Caudate nucleus (tissue), 63 donors: ENCODE measurements at places on chromosomes 5 and 9.

DNA sequence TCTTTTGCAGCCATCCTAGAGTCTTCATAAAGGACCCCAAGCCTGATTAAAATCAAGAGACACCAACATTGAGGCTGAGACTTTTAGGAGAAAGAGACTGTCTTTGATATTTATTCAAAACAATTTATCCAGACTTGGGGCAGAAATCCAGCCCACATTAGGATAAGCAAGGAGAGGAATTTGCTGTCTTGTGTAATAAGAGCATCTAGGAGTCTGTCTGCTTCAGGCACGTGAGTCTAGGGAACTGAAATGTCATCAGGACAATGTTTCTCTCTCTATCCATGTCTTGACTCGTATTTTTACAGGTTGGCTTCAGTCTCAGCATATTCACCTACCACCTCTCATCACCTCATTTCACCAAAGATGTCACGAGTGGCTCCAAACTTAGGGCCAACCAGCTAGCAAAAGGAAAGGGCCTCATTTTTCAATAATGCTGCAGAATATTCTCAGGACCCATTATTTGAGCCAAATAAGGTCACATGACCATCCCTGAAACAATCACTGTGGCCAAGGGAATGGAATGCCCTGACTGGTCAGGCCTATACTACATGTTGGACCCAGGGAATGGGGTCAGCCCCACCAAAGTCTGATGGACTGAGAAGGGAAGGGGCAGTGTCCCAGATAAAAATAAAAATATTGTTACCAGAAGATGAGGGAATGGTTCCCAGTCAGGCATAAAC is 70.3 kb upstream of the SAP30L start:
- no peak for DNase-seq

DNA sequence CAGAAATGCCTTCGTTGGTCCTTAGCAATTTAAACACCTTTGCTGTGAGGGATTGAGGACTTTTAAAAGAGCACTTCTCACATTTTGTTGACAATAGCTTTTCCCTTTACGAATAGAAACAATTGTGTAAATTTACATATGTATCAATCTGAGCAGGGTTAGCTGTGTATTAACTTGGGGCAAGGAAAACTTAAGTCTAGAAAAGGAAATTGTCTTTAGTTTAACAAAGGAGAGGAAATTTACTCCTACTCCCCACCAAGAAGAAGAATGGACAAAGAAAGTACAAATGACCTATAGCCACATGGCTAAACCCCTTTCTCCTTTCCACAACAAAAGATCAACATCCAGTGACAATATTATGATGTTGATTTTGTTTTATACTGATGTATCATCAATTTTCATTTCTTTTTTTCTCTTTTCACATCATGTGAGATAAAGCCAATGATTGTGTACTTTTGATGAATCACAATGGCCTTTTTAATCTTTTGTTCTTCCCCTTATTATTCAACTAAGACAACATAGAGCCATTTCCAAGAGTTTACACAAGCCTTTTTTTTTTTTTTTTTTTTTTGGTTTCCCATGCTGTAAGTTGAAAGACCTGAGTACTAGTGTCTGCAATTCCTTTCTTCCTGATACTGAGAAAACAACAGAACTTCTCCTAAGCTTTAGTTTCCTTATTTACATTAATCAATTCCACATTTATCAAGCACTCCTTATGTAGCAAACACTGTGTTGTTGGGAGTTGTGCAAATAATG is 19.0 kb downstream of the FOXB2 start:
- no peak for DNase-seq

- DNase-seq, result no peak
These were observed 1.2 kb upstream of the PCDHGA5 start for GRCh38 chr5:141362719-141363118.

- DNase-seq, result no peak
These were observed 455.7 kb upstream of the NUDT12 start for GRCh38 chr5:104018299-104018698.

- DNase-seq, result no peak
These were observed 60.9 kb upstream of the UBAC1 start for GRCh38 chr9:136021872-136022681.

GRCh38 chr9:129221233-129221632 is 43.2 kb upstream of the IER5L start:
- DNase-seq, result no peak

DNA sequence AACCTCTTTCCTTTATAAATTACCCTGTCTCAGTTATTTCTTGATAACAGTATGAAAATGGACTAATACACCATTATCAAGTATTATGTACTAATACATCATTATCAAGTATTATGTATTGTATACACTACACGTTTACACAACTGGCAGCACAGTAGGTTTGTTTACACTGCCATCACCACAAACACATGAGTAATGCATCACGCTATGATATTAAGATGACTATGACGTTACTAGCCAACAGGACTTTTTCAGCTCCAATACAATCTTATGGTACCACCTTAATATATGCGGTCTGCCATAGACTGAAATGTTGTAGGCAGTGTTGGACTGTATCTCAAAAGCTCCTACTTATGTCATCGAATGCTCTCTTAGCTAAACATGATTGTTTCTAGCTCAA is 28.2 kb downstream of the PRELID2 start:
- DNase-seq, result no peak

- no peak for DNase-seq
These were observed 63.8 kb downstream of the PDZD2 start for GRCh38 chr5:31702712-31703111.

DNA sequence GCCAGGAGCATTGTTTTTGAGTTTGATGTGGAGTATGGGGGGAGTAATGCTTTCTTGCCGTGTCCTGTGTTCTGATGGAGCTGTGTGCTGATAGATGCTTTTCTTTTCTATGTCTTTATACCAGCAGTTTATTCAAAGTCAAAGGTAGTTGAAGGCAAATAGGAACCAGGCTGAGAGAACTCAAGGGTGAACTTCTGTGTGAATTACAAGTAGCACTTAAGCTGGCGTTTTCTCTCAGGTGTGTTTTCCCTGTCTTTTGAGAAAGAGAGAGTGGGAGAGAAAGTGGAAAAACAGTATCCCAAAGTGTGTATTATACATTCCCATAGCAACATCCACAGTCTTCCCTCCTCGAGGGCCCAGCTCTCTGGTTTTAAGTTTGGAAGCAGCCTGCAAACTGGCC is 1.5 kb downstream of the TNFAIP8 start:
- DNase-seq, result no peak

DNA sequence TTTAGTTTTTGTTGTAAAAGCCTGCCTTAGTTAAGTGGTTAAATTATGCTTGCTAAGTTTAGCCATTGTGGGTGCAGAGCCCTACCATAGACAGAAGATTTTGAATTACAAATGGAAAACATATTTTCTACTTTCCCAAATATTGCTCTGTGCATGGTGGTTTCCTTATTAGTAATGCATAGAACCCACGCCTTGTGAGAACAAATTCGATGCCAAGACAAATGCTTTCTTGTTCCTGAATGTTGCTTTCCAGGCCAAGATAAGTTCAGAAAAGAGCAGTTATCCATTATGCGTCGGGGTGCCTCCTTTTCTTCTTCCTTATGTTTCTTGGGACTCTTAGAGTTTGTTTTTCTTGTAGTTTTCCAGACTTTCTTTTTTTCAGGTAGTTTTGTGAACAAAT is 31.0 kb upstream of the GARNL3 start:
- DNase-seq, result no peak

DNA sequence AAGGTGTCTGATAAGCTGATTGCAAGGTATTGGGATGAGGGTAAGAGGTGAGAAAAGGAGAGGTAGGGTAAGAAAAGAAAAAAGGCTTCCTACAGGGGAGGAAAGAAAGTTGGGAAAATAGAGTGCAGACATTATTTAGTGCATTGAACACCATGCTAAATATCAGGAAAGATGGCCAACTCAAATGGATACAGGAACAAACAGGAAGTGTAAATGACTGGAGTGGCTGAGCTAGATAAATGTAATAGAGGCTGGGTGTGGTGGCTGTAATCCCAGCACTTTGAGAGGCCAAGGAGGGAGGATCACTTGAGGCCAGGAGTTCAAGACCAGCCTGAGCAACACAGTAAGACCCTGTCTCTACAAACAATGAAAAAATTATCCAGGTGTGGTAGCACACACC is 32.2 kb downstream of the OTP start:
- no peak for DNase-seq

GRCh38 chr5:132342291-132343180 is 27.0 kb upstream of the SLC22A5 start:
- no peak for DNase-seq

DNA sequence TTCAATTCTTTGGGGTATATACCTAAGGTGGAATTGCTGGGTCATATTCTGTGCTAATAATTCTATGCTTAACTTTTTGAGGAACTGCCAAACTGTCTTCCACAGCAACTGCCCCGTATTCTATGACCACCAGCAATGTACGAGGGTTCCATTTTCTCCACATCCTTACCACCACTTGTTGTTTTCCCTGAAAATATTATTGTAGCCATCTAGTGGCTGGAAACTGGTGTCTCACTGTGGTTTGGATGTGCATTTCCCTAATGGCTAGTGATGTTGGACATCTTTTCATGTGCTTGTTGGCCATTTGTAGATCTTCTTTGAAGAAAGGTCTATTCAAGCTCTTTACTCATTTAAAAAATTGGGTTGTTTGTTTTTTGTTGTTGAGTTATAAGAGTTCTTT is 30.7 kb downstream of the MSX2 start:
- DNase-seq, result no peak

GRCh38 chr5:133232011-133232410 is 180.2 kb downstream of the HSPA4 start:
- no peak for DNase-seq

DNA sequence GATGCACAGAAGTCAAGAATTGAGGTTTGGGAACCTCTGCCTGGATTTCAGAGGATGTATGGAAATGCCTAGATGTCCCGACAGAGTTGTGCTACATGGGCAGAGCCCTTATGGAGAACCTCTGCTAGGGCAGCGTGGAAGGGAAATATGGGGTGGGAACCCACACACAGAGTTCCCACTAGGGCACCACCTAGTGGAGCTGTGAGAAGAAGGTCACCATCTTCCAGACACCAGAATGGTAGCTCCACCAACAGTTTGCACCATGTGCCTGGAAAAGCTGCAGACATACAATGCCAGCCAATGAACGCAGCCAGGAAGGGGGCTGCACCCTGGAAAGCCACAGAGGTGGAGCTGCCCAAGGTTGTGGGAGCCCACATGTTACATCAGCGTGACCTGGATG is 104.5 kb downstream of the STK32A start:
- DNase-seq, result no peak

DNA sequence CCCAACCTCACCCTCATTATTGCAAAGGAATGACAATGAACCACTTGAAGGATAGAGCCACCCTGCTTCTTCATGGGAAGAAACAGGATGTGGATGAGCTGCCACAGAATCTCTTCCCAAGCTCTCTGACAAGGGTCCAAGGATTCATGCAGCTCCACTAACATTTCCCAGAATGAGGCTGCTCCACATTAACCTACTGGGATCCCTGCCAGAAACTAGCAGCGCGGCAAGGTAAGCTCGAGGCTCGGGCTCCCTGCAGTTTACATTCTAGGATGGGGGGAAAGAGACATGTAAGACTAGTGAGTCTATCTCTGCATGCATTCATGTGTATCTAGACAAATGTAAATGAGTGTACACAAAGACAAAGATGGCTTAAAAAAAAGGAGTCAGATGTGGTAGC is 12.1 kb downstream of the DCAF12 start:
- DNase-seq, result no peak

GRCh38 chr9:121073038-121073437 is 1.7 kb upstream of the CNTRL start:
- DNase-seq, result no peak

GRCh38 chr9:88478246-88478645 is 56.7 kb upstream of the NXNL2 start:
- DNase-seq, result no peak

DNA sequence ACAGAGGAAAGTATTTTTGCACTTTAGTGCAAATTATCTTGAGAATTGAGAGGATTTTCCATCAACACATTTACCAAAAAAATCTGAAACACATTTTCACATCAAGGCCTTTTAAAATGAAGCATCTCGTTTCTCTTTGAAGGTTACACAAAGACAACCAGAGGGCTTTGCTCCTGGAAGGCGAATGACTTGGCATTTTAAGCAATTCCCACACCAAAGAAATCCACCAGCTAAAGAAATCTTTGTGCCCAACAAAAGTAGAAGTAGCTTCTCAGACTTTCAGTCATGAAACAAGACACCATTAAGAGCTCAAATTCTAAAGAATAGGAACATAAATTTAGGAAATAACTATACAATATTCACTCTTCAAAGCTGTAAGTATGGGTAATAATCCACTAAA is 59.9 kb downstream of the HABP4 start:
- no peak for DNase-seq

- DNase-seq, result no peak
These were observed 203.3 kb downstream of the ADAMTS12 start for GRCh38 chr5:33688526-33688925.

DNA sequence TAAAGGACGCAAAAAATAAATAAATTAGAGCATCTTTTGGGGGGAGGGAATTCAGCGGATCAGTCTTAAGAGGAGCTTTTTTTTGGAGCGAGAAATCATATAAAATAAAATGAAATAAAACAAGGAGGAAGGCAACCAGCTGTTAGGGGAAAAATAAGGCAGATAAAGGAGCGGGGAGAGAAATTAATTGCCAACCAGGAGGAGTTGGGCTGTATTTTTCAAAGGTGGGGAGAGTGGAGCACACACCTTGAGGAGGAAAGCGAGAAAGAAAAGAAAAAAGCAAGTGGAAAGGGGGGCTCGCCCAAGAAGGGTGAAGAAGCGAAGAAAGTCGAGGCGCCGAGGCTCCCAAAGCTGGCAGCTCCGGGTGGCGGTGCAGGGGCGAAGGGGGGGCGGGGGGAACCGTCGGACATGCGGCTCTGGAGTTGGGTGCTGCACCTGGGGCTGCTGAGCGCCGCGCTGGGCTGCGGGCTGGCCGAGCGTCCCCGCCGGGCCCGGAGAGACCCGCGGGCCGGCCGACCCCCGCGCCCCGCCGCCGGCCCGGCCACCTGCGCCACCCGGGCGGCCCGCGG is at the start of gene PAPPA:
Gene PAPPA (plus strand): TSS at position 27 of the 569 bp plus-strand sequence. CDS start 382 bp downstream, at position 409.
- no peak for DNase-seq

DNA sequence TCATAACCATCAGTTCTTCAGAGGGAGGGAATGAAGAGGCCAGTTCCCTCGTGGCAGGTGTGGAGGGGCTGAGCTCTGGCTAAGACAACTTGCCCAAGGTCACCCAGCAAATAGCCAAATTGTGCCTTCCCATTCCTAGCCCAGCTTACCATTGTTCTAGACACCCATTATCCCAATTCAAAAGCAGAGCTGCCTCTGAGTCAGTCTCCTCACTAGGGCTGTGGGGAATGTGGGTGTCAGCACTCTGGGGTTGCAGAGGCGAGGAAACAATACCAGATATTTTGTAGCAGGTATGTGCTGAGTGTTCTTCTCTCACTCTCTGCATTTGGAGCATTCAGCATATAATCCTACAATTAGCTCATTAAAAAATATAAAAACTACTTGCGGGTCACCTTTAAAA is 270.8 kb downstream of the PSAT1 start:
- peak; percentile 28 for DNase-seq

DNA sequence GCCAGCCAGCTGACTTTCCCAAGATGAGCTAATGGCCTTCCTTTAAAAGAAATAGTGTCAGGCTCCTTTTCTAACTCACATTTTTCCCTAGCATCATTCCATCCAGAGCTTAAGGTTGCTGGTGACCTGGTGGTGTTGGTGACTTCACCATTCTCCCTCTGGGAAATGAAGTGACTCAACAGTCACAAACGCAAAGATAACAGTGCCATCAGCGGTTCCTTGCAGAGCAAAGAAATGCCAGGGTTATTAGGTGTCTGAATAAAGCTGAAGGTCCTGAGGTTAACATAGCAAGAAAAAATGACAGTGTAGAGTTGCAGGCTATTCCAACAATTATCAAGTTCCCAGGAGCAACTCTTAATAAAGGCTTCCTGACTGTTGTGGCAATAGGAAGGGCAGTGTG is 111.8 kb upstream of the SLC44A1 start:
- DNase-seq, result no peak
